Stimulated activated CD4-positive, alpha-beta T cell treated with anti-CD3 and anti-CD28 coated beads, Interleukin-2, amount 100 ng/mL, for 24 hours (primary cell): ENCODE measurements at places on chromosomes 5 and 9.

DNA sequence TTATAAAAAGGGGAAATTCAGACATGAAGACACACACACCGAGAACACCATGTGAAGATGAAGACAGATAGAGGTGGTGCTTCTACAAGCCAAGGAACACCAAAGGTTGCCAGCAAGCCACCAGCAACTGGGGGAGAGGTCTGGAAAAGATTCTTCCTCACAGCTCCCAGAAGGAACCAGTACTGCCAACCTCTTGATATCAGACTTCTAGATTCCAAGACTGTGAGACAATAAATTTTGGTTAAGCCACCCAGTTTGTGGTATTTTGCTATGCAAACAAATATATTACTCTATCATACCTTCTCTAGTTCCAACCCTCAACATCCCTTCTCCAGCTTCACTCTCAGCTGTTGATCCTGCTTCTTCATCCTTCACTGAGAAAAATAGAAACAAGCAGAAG, 451.1 kb downstream of the EBF1 start:
- DNase-seq, result no peak

DNA sequence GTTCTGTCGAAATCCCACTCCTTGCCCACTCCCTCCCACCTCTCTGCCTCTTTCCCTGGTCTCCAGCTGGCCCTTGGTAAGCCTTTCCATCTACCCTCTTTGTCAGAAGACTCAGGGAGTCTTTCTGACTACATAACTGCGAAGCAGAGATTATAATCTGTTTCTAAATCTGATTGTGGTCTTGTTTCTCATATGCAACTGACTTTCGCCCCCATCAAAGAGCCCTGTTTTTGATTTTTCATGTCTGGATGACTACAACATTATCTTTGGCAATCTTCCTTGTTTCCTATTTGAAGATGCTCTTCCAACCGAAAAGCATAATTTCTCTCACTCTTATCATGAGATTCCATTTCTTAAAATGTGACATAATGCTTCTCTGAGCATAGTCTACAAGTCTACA, 218.2 kb upstream of the ADAMTSL1 start:
- no peak for DNase-seq

DNA sequence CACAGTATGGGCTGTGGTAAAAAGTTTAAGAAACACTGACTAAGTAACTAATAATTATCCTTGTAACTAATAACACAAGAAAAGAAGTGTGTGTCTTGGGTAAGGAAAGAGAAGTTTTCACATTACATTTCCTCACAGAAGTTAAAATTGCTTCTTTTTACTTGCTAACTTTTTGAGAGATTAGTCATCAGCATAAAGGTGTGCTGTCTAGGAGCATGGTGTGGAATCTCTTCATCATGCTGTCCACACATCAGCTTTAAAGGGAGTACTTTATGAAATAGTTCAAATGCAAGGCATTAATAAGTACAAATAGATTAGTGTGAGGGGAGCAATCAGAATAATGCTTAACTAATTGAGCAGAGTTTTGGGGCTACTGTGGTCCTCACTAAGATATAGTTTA, 29.8 kb downstream of the WDR36 start:
- DNase-seq, result no peak

DNA sequence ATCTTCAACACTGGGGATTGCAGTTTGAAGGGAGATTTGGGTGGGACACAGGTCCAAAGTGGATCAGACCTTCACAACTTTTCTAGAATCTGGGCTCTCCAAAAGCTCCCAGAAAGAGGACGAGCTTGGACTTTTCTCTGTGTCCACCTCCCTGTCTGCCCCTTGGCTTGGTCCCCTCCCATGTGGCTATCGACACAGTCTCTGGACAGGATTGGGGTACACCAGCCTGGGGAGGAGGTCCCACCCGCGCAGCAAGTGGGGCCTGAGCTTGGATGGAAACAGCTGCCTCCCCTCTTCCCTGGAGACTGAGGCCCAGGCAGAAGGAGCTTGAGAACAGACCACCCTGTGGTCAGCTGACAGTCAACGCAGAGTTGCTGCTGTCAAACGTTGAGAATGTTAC, 84.6 kb upstream of the FCN1 start:
- no peak for DNase-seq

- DNase-seq, result peak; percentile 26
Measured at GRCh38 chr5:151523335-151523734, 67.8 kb downstream of the FAT2 start.

GRCh38 chr5:138938526-138938925, 63.4 kb upstream of the LRRTM2 start:
- no peak for DNase-seq

DNA sequence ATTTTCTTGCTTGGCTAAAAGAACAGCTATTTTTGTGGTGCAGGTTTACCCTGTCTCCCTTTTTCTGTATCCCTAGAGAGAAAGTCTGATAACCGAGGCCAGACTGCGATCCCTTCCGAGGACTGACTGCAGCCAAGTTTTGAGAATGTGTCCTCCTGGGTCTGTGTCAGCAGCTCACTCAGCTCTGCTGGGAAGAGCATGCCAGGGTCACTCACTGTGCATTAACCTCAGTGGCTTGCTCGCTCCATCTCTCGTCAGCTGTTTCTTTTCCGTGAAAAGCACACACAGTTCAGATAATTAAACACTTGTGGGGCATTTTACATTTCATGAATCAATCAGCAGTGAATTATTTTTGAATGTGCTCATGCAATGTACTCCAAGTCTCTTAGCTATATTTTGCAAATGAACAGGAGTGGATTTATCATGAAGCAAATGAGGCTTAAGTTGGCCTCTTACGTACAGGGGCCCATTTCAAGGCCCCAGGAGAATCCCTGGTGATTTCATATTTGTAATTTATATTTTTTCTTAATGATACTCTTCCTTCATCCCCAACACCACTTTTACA, 252.1 kb downstream of the SMARCA2 start:
- no peak for DNase-seq

GRCh38 chr9:35164711-35165110, 2.9 kb downstream of the UNC13B start:
- no peak for DNase-seq

DNA sequence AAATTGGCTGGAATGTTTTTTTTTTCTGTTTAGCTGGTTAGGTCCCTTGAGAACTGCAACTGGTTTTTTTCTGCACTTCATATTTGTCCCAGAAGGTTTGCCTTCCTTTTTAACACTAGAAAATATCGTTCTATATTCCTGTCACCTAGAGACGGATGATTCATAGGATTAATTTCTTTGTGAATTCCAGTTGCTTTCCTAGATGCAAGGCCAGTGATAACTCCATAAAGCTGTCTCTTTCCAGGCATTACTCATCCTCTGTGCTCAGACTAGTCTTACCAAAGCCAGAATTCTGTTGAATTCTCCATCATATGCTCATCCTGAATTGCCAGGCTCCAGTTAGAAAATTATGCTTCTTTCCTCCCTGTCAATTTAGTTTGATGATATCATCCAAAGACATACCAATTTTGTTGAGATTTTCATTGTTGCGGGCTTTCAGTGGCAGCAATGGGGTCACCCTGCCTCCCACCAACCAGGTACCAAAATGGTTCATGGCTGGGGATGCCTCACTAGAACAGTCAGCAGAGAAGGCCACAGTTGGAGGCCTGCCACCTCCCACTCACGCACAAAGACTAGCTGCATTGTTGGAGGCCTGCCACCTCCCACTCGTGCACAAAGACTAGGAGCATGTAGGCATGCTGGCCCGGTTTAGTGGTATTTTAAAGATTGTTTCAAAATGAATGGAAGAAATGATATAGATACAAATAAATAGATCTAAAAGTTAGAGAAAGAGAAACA, 8.5 kb downstream of the BAAT start:
- no peak for DNase-seq

DNA sequence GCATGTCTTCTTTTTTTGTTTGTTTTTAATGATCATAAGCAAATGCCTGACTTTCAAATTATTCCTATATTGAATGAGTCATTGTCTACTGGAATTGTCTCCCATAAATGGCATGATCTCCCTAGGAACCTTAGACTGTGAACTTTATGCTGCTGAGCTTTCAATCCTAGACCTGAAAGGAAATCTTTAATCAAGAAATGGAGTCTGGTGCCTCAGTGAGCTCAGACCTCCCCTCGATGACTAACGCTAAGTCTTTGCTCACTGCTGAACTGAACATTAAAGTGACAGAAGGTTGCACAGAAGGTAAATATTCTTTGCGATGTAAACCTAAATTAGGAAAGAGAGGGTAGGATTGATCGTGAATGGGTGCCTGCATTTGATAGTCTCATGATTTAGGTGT, 745.2 kb upstream of the WWC1 start:
- no peak for DNase-seq

- DNase-seq, result no peak
Measured at GRCh38 chr9:129586685-129587084, 34.2 kb downstream of the C9orf50 start.

DNA sequence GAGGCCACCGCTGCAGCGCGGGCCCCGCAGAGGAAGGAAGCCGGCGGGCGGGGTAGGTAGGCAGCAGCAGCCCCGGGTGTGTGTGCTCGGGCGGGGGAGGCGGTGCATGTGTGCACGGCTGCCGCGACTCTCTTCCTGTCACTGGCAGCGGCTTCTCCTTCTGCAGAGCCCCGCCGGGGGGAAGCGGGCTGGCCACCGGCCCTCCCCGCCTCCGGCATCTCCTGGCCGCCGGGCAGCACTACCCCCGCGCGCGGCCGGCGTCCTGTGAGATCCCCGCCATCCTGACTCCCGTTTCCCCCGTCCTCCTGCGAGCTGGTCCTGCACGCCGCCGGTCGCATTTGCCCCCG, 315 bp downstream of the PIK3R1 start:
- DNase-seq, result no peak

GRCh38 chr5:33195431-33196165, 245.2 kb upstream of the TARS1 start:
- DNase-seq, result no peak
